ENCODE measurements at places on chromosomes 4 and X.

DNA sequence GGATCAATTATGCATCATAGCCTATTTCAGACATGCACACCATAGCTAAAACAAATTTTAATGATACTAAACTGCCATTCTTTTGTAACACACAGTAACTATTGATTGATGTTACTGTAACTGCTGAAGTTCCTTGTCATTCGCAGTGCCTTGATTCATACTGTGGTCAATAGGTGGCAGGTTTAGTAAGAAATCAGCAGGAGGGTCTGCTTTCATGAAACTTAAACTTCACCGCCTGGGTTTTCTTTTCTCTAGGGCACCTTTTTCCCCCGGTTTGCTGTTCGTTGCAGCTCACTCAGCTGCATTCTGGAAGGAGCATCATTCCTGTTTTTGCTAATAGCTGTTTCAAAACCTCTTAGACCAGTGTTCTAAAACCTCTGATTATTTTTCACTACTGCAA lies 88.1 kb downstream of the RPA4 start:
- DNase-seq = no peak

DNA sequence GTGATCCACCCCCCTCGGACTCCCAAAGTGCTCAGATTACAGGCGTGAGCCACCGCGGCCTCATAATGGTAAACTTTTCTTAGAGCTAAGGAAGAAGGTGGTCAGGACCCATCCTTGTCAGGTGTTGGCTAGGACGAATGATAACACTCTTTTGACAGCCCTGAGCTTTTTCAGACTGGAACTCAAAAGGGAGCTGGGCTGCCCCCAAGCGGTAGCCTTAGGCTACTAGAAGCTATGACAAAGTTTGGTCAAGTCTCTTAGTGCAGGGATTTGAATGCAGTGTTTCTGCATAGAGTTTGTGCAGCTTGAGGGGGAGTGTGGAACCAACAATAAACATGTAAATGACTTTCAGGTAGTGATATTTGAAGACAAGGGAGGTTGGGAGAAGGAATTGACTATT lies 11.8 kb upstream of the HSD17B10 start:
- no peak for DNase-seq

- DNase-seq = peak; percentile 14
Measured at GRCh38 chr4:162163892-162164759, at the start of gene FSTL5. Gene FSTL5 (minus strand): TSS chr4:162164000. CDS start chr4:162111396, 52,604 bp downstream.

- no peak for DNase-seq
Measured at GRCh38 chr4:138181287-138181686, 60.9 kb downstream of the SLC7A11 start.

DNA sequence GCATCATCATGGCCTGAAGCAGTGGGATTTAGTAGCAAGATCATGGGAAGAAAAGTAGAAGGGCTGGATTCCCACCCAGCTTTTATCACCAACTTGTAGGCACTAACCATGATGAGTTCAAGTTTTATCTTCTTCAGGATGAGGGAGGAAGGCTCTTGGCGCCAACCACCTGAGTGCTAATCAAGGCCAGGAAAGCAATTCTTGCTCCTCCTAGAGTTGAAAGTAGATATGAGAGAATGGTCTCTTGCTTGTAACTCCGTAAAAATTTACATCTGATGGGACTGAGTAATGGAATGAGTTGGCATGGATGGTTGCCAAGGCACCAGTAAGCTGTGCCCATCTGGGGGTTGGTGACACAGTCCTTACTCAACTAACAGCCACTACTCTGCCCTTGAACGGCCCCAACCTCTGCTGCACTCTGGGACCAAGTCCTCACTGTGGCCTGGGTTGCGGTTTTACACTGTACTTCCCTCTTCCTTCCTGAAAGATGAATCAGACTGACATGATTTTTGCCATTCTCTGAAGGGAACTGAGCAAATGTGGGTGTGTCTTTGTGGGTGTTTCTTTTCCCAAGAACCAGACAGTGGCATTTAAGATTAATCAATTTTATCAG lies 39.4 kb upstream of the NDP start:
- no peak for DNase-seq

DNA sequence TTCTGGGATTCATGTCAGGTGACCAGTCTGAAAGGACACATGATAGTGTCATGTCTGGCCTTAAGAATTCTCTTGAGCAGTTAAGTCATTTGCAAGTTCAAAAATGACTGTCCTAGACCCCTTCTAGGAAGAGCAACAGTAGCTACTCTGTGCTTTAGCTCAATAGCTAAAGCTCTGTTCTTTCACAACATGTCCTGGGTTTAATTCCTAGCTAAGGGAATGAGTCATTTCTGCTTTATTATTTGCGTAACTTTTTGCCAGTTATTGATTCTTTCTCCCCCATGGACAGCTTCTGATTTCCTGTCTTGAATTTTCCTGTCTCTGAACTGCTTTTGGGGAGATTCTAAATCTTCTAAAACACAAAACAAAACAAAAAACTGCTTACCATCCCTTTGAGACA lies 1055.8 kb upstream of the DIAPH2 start:
- DNase-seq = no peak

- no peak for DNase-seq
Measured at GRCh38 chrX:147770858-147771257, 140.9 kb upstream of the FMR1 start.

- DNase-seq = no peak
Measured at GRCh38 chr4:18033111-18034085, 11.8 kb upstream of the LCORL start.

GRCh38 chr4:76997077-76997476 lies 47.5 kb downstream of the SEPTIN11 start:
- DNase-seq = no peak

- DNase-seq = no peak
Measured at GRCh38 chr4:156830351-156830750, 141.2 kb downstream of the PDGFC start.

GRCh38 chrX:15751155-15751819 lies 13.2 kb downstream of the CA5B start:
- no peak for DNase-seq

- no peak for DNase-seq
Measured at GRCh38 chr4:4960574-4960973, 58.7 kb downstream of the CYTL1 start.

DNA sequence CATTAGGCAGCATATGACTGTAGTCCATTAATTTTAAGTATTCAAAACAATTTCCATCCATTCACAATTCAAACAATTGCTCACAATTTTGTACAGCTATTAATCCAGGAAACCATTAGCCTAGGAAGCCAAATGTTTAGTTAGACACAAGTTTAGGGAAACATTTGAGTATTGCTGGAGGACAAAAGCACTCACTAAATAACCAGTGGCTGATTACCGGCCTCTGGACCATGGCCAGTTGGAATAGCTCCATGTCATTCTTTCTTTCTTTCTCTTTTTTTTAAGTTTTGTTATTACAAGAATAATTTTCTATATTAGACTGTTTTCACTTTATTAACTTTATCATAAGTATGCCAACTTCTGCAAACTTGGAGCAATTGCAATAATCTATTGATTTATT lies 31.3 kb downstream of the TRIML2 start:
- DNase-seq = no peak

GRCh38 chr4:138897811-138898226 lies 117.8 kb upstream of the NOCT start:
- DNase-seq = no peak

- no peak for DNase-seq
Measured at GRCh38 chr4:115272185-115272584, 158.8 kb upstream of the NDST4 start.

DNA sequence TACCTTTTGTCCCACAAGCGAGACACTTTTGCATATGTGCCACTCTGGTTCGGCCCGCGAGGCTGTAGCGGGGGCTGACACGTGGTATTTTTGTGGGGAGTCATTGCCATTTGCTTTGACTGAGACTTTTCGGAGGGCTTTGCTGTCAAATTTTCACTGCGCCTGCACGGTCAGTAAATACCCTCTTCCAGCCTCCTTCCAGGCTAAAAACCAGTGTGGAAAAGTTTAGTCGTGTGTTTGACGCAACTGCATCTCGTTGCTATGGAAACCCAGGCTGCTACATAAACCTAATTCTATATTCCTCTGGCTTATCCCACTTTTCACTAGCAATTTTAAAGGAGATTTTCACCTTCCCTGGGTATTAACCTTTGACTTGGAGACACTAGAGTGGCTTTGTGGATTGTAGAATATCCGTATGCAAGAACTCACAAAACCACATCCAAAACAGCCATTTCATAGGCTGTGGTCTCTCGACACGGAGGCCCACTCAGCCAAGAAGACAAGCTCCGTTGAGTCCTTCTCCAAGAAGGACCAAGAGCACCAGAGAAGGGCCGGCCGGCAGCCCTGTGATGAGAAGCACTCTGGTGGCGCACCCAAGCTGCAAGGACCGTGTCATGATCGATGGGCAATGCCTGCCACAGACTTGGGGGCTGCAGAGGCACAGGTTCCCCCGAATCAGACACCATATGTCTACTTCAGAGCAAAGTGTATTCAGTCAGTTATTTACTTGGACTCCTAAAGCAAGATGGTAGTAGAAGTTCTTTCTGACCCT lies 38.4 kb upstream of the ENPP6 start:
- no peak for DNase-seq

DNA sequence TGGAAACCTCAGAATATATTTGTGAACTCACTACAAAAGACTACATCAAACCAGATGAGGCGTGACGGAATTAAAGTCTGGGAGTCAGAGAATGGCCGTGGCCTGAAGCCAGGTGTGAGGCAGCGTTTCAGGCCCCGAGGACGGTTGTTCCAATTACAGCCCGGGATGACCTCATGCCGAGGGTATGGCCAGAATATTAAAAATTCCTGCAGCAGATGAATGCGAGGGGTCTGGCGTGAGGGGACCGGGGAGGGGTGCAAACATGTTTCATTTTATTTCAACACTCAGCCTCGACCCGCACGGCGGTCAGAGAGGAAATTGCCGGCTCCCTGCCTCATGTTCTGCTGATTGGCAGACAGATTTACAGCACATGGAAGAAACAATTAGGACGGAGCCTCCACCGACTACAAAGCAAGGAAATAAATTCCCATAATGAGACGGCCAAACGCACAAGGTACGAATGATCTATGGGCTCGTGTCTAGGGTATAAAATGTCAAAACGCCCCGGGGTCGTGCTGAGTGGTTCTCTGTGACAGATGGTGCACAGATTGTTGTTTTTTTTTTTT lies 289.7 kb downstream of the SHOX start:
- no peak for DNase-seq

DNA sequence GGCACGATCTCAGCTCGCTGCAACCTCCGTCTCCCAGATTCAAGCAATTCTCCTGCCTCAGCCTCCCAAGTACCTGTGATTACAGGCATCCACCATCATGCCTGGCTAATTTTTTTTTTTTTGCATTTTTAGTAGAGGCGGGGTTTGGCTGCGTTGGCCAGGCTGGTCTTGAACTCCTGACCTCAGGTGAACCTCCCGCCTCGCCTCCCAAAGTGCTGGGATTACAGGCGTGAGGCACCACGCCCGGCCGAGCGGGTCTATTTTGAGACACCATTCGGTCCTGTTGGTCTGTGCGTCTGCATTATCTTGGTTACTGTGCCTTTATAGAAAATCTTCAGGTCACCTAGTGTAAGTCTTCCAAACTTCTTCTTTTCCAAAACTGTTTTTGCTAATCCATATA lies 21.7 kb upstream of the RGS12 start:
- no peak for DNase-seq

GRCh38 chr4:165994701-165995100 lies 121.7 kb downstream of the TLL1 start:
- DNase-seq = no peak

DNA sequence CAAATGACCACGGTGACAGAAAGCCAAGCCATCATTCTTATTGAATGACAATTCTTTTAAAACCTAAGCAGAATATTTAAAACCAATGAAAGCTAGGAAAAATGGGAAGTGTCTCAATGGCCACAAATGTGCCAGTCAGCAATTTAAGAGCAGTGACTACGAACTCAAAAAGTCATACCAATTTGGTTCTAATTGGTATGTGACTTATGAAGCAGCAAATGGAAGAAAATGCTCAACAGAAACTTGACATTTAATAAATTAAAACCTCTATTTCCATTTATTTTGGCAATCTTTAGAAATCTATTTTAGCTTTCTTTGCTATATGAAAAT lies 25.7 kb upstream of the BCLAF3 start:
- DNase-seq = no peak

GRCh38 chrX:73785493-73785892 lies 222.5 kb downstream of the CHIC1 start:
- no peak for DNase-seq

- DNase-seq = no peak
Measured at GRCh38 chr4:38088321-38088720, 128.1 kb downstream of the PTTG2 start.

DNA sequence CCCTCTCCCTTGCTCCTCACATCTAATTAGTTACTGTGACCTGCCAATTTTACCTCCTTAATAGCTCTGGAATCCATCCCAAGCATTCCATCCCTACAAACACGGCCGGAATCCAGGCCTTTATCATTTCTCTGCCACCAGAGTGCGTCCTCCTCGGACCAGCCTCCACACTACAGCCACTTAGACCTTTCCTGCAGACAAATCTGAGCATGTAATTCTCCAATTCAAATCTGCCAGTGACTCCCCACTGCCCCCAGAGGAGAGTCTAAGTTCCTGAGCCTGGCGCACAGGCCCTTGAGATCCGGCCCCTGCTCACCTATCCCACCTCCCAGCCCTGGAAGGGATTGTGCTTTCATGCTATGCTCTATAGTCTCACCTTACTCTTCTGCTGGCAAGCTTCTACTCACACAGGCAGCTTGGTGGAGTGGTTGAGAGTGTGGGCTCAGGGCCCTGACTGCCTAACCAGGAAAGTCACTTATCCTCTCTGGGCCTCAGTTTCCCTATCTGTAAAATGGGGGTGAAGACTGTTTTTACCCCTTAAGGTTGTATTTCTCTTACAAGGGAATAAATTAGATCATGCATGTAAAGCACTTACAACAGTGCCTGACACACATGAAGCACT lies 31.2 kb downstream of the PJA1 start:
- no peak for DNase-seq

DNA sequence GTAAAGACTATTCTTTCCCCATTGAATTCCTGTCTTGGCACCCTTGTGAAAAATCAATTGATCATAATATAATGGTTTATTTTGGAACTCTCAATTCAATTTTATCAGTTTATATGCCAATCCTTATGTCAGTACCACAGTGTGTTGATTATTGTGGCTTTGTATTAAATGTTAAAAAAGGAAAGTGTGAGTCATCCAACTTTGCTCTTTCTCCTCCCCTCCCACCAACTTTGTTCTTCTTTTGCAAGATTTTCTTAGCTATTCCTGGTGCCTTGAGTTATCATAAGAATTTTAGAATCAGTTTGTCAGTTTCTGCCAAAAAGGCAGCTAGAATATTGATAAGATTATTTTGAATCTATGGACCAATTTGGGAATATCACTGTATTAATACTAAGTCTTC lies 11.2 kb upstream of the RNF175 start:
- no peak for DNase-seq

- no peak for DNase-seq
Measured at GRCh38 chrX:18543738-18544137, 118.3 kb downstream of the CDKL5 start.
